ENCODE measurements at places on chromosomes 1 and 21. TPM values are rescaled to one million over a fixed set of nuclear protein-coding genes. Genes with fewer than 3 reads are reported as not detected.

HSPG2 gene
- 203 TPM for total RNA-seq

CR1 gene
- total RNA-seq, result 2.2 TPM

OR2L13 gene
- total RNA-seq, result 0.71 TPM

FMOD gene
- total RNA-seq, result 137 TPM

BCAN gene
- total RNA-seq, result 5.2 TPM

SCYL3 gene
- 27.4 TPM for total RNA-seq

TCHH gene
- total RNA-seq, result 0.66 TPM

FCGR3A gene
- 2.9 TPM for total RNA-seq

DCST1 gene
- total RNA-seq, result not detected

GPR52 gene
- total RNA-seq, result 5.8 TPM

CFAP74 gene
- total RNA-seq, result 0.27 TPM

HS2ST1 gene
- total RNA-seq, result 39.0 TPM

C1QTNF12 gene
- 2.5 TPM for total RNA-seq

RAB29 gene
- total RNA-seq, result 9.3 TPM

Data from camera-type eye (tissue), 1 donor.